Pancreas (tissue), 10 donors: ENCODE measurements at places on chromosomes 11 and 22. TPM values are rescaled to one million over a fixed set of nuclear protein-coding genes. Genes with fewer than 3 reads are reported as not detected.

The NRXN2 gene
- polyA plus RNA-seq: 2.8 TPM

The POLD4 gene
- 80.6 TPM for polyA plus RNA-seq

The BBOX1 gene
- 0.23 TPM for polyA plus RNA-seq

The CCDC15 gene
- polyA plus RNA-seq: 0.23 TPM

The TMEM179B gene
- 59.6 TPM for polyA plus RNA-seq

The PNPLA5 gene
- not detected for polyA plus RNA-seq

The MS4A1 gene
- polyA plus RNA-seq: 0.08 TPM

The OR2AG1 gene
- polyA plus RNA-seq: not detected

The MYEOV gene
- 3.7 TPM for polyA plus RNA-seq
